Non-pigmented ciliary epithelial cell (primary cell): ENCODE measurements at places on chromosomes 5 and 9.

DNA sequence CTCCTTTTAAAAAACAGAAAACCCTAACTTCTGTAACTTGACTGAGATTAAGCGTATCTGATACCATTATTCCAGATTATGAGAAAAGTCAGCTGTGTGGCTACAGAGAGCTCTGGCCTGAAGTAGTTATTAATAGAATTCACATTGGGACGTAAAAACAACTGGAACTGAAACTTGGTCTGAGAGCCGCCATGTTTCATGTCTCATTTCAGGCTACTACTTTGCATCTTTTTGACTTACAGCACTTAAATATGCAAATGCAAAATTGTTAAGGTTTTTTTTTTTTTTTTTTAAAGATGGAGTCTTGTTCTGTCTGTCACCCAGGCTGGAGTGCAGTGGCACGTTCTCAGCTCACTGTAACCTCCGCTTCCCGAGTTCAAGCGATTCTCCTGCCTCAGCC is 25.2 kb downstream of the MAP3K1 start:
- DNase-seq = no peak

DNA sequence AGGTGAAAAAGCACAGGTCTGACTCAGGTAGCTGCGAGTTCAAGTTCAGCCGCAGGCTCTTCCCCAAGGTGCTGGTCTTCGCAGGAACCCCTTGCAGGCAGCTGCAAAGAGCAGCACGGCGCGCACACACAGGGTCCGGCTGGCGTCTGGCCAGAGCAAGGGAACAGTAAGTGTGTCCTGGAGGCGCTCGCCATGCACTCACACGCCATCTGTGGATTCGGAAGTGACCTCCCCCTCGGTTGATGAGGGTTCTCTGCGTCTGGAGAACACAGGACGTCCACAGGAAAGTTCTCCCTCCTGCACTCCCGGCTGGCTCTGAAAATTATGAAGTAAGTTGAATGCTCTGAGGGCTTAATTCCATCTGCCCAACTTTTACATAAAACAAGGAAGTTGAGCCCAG is 14.0 kb upstream of the EGFL7 start:
- DNase-seq = no peak

DNA sequence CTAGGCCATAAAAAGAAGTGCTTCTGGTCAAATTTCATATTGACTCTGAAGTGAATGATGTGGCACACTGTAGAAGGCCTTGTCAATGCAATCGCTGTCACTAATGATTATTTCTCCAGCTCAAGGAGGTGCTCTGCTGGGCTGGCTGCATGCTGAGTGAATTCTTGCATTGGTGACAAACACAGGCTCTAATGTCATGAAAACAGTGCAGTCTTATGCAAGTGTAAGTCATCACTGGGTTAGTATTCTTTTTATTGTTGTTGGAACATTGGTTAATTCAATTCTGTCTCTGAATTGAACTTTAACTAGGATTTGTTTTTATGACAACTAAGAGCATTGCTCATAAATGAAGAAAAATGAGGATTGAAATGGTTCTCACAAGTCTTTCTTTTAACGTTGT is 57.3 kb upstream of the CD180 start:
- DNase-seq = no peak

DNA sequence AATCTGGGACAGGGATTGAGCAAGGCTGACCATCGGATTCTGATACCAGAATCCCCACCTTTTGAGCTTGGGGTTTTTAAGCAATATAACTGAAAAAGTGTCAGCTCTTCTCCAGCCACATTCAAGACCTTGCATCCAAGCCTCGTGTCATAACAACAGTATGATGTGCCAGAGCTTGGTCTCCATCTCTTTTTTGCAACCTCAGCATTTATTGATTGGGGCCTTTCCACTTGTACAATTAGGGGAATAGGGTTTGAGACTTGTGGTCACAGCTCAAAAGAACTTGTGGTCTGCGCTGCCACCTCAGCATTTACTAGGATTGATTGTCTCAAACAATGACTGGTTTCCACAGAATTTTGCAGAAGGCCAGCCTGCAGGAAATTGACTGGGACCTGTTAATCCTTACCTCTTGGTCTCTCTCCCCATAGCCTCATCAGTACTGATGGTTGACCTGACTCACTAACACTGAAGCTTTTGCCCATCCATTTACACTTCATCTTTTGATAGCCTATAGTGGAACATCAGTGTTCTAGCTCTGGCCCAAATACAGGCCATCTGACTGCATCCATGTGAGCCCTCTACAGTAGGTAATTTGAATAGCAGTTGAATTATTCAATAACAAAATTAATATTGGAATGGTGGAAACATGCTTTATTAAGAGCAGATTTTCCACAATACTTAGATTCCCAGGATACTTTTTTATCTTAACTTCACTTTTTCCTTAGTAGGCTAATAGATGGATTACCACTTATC is 381.6 kb upstream of the PRR16 start:
- no peak for DNase-seq

GRCh38 chr9:78354324-78354973 is 57.5 kb downstream of the PSAT1 start:
- DNase-seq = no peak

GRCh38 chr5:68116868-68117411 is 98.6 kb upstream of the PIK3R1 start:
- no peak for DNase-seq

DNA sequence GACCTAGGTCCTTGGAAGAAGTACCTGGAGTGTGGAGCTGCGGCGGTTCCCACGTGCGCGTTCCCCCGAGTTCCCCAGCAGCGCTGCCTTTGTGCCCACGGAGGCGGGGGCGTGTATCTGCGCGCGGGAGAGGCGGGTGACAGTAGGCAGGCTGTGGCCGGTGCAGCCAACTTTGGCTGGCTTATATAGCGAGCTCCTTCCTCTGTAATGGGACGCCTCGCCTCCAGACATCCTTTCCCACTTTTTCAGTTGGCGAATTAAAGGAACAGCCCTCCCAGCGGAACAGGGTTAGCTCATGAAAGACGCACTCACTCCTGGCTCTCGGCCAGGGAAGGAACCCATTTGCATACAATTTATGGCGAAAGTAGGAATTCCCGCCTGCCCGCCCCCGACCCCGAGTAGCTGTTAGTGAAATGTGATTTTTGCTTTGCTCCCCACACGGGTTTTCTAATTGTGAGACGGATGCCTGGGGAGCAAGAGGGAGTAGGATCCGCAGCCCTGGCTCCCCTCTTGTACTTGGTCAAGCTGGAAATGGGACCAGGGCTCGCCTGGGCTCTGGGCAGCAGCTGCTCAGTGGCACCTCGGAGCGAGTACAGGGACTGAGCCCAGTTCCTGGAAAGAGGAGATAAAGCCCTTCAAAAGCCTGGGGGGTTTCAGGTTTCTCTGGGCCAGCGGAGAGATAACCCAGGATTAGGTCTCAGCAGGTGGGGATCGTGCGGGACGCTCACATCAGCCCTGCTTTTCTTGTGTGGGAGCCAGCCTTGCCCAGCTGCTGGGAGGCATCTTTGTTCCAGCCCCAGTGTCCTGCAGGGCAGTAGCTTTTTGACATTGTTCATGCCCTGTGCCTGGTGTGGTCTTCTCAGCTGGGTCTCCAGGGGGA is at the start of gene TNC:
Gene TNC (minus strand): TSS at position 159 of the 880 bp plus-strand sequence. CDS start 27,139 bp downstream, outside the sequence.
- DNase-seq = no peak
